ENCODE measurements at places on chromosomes 12 and 14. TPM values are rescaled to one million over a fixed set of nuclear protein-coding genes. Genes with fewer than 3 reads are reported as not detected.

PFDN5 gene
- total RNA-seq, result 321 TPM

RILPL2 gene
- total RNA-seq, result 18.5 TPM

ETFRF1 gene
- total RNA-seq, result 13.0 TPM

REP15 gene
- total RNA-seq, result 0.33 TPM

VWF gene
- 0.25 TPM for total RNA-seq

SLCO1A2 gene
- total RNA-seq, result not detected

DNA sequence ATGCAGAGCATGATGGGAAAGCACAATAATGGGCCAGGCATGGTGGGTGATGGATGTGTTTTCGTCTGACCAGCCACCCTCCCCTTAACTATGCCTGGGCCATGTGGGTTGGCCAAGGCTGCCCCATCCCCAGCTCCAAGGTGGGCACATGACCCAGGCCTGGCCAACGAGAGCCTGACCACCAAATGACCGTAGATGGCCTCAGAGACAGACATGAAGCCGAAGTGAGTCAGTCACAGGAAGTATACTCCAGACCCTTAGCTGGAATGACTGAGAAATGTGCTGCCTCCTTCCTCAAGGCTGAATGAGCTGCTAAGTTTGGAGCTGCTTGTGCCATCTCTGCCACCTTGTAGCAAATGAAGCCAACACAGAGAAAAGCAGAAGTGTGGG is 233.6 kb downstream of the BCL11B start:
- H3K4me3 ChIP-seq, result no peak overlapping the region
- no peaks in the 10 kb centered on the region for H3K27me3 ChIP-seq
- no peak overlapping the region for H3K27ac ChIP-seq
- H3K36me3 ChIP-seq, result no peaks in the 10 kb centered on the region

DNA sequence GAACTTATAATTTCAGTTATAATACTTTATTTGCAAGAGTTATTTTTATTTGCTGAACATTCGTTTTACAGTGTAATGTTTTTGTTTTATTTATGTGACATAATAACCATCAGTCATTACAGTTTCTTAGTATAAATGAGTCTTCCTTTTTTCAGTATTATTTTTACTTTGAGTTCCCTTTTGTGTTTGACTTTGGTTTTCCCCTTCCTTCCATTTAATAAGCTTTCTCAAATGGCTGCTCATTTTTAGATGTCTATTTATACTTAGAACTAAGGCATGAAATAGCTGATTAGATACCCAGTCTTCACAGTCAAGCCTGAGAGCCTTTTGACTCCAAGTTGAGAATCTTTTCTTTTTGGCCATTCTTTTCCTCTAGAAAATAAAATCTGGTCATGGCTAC is 404.5 kb downstream of the LRFN5 start:
- no peak overlapping the region for H3K27ac ChIP-seq
- H3K4me1 ChIP-seq, result no peaks in the 10 kb centered on the region
- no peaks in the 10 kb centered on the region for H3K36me3 ChIP-seq
- H3K4me3 ChIP-seq, result no peak overlapping the region
